LHCN-M2 (cell line): ENCODE measurements at places on chromosomes 11 and 22. TPM values are rescaled to one million over a fixed set of nuclear protein-coding genes. Genes with fewer than 3 reads are reported as not detected.

DNA sequence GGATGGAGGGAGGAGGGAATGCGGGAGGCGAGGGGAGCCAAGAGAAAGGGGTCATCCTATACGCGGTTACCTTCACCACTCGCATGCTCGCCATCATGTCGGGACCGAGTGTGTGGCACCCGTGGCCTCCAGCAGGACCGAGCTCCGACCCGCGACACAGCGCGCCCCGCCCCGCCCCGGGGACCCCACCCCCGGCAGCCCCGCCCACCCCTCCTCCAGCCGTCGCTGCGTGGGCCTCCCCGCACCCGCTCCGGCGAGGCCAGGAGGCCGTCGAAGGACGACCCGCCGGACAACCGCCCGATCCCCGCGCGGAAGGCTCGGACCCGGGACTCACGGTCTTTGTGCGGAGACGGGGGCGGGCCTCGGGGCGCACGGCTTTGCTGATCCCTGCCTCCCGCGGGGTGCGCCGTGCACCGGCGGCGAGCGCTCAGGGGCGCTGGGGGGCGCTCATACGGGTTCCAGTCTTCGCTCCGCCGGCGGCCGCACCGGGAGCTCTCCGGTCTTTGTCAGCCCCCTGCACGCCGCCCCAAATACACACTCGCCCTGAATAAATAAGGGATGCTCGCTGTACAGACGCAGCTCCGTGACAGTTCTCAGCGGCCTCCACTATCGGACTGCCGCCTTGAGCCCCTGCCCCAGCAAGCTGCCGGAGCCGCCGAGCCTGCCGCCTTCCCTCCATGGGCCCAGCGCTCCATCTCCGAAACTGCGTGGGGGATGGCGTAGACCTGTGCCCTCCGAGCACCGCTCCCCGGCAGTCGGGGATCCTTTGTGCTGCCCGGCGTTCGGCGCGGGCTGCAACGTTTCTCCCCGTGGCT, at the start of gene UBE2L6:
Gene UBE2L6 (minus strand): TSS at position 158 of the 815 bp plus-strand sequence. CDS start 61 bp downstream, at position 97.
- peak; percentile 39 for DNase-seq

GRCh38 chr11:70191495-70192140, 11.5 kb upstream of the FADD start:
- DNase-seq: no peak

DNA sequence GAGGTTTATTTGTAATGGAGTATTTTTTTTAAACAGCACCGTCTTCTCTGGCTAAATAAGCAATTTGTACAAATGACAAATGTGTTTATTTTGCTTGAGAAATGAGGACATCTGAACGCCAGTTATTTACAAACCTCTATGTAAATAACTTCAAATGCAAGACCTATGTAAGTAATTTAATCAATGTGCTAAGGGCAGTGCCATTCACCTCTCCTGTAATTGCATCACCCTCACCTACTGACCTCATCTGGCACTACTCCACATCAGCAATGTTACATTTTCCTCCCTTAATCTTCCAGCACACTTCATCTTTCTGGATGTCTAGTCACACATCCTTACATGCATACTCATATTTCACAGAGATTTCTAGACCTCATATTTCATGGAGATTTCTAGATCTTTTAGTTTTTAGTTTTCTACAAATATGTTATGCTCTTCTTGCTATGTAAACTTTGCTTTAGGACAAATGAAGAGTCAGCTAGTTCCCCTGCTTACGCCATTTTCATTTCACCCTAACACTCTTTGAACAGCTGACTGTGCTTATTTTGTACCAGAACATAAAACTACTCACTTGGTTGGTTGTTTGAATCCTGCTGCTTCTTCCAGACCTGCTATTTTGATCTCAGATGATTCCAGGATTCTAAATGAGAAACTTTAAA, 238.6 kb downstream of the GRM5 start:
- DNase-seq: no peak

DNA sequence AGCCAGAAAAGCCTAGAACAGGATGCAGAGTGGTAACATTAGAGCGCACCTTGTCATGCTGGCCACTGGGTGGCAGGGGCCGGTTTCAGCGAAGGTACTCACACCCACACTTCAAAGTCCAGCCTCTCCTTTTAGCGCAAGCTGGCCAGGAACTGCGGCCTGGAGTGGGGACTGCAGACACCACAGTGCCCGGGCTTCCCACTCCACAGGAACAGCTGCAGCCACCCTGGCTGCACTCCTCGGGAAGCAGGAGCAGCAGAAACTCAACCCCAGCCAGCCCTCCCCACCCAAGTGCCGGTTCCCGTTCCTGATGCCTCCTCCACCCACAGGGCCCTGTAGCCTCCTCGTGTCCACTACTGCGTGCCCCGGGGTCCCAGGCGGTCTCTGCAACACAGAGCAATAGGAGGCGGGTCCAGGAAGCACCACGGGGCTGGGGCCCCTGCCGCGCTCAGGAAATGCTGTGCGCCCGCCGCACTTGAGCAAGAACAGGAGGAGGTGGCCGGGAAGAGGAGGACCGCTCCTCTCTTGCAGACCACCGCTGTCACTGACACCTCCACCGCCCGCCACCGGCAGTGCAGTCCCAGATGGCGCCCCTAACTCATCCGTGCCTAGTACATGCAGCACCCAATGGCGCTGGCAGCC, 2.2 kb downstream of the RFPL2 start:
- DNase-seq: peak; percentile 32

- no peak for DNase-seq
Measured at GRCh38 chr11:124761301-124762104, 587 bp downstream of the ESAM start.

DNA sequence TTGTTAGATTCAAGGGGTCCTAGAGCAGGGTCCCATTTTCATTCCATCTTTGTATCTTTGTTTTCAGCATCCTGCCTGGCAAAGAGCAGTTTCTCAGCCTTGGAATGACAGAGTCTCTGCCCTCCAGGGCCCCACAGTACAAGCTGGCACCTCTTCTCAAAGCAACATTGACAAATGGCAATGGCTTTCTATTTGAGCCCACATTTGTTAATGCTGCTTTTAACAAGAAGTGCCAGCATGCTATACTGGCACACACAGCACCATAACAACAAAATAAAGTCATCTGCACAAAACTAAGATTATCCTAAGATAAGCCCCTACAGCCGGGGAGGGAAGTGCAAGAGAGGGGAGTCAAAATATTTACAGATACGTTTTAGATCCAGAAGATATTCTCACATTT, 309.7 kb upstream of the C11orf87 start:
- DNase-seq: no peak

DNA sequence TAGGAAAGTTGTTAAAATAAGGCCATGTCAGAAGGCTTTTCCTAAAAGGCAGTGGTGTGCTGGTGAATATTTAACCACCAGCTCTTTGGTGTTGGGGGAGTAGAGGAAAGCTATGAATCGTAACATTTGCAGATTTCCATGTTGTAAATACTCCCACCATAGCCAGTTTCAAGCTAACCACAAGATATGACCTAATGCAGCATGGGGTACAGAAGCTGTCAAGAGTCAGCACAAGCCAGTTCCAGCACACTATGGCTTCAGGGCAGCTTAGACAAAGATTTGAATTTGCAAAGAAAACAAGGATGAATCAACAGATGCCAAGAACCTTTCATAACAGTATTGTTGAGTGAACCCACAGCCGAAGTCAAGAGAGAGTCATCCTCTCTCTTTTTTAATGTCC, 40.0 kb downstream of the COMMD9 start:
- DNase-seq: peak; percentile 86

DNA sequence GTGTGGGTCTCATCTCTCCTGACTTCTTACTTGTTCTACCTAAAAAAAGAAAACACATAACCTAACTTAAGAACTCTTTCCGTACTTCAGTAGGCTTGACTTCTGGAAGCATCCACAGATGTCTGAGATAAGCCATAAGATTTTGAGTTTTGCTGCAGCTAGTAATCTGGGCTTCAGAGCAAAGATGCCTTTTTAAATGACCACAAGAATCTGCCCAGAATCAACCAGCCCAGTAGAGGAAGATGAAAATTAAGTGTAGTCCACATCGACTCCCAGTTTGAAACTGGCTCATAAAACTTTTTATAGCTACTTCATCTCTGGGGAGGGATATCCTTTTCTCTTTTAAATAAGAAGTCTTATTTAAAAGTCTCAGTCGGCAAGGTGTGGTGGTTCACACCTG, 10.7 kb downstream of the DENND5A start:
- DNase-seq: no peak

DNA sequence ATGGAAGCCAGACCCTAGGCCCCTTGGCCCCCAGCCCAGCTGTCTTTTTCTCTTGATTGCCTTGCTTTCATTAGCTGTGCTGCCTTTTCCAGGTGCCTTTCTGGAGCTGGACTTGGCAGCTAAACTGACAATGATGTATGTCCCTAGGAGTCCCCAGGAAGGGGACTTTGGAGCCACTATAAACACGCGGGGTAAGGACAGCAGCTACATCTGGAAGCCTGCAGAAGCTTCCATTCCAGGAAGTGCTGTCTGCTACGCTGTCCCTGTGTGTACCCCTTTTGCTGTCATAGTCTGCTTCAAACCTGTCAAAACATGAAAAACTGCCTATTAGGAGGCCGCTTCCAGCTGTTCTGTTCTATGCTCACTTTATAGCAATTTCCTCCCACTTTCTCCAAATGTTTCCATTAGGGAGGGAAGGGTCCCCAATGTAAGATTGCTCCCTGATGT, 153.3 kb upstream of the RAG2 start:
- no peak for DNase-seq

DNA sequence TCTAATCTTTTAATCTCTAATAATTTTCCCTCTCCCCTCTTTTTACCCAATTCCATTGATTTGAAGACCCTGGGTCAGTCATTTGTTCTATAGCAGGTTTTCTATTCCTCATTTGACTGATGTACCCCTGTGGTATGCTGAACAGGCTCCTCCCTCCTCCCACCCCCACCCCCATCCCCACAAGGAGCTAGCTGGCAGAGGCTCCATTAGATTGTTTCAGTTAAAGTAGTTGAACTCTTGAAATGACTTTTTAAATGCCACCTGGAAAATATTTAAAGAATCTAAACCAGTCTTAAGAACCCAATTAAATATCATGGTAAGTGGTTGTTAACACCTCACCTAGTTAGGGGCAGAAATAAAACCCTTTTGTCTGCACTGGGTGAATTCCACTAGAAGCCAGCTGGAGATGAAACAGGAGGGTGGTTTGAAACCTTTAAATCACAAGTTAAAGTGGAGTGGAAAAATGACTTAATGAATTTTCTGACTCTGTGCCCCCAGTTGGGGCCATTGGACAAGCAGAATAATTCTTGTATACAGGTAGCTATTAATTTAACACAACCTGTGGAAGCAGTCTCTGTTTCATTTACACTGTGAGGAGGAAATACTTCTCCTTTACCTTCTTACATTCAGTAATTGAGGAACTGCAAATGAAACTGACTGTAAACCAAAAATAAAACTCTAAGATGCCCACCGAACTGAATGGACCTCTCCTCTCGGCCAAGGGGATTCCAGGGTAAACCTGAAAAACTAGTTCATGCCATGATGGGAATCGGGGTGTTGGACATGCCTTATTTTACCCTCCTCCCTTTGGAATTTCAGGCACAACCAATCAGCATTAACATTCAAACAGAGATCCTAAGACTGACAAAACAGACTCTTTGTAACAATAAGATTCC, 30.7 kb downstream of the PRR5L start:
- no peak for DNase-seq

- peak; percentile 75 for DNase-seq
Measured at GRCh38 chr11:128174465-128175291, 412.7 kb downstream of the ETS1 start.

DNA sequence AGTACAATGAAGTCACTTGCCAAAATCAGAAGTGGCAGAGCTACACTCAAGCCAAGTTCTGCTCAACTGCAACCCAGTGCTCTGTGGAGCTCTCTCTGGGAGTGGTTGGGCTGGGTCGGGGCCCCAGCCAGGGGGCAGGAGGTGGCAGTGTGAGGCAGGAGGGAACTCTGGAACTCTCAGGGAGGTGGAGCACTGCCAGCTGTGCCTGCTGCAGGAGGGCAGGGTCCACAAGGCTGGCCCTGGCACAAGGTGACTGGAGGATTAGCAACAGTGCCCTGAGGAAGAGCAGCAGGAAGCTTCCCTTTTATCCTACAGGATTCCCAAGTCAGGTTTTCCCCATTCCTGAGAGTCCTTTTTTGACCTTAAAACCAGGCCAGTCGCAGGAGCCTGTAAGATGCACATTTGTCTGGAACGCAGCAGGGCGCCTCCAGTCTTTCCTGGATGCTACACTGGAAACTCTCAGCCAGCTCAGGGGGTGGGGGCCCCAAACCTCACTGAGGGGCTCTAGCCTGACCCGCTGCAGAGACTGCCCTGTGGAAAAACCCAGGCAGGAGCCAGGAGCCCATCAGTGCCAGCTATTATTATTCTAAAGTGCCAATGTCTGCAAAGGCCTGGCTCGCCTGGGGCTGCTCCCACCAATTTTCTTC, 31.8 kb downstream of the DKK3 start:
- DNase-seq: no peak

DNA sequence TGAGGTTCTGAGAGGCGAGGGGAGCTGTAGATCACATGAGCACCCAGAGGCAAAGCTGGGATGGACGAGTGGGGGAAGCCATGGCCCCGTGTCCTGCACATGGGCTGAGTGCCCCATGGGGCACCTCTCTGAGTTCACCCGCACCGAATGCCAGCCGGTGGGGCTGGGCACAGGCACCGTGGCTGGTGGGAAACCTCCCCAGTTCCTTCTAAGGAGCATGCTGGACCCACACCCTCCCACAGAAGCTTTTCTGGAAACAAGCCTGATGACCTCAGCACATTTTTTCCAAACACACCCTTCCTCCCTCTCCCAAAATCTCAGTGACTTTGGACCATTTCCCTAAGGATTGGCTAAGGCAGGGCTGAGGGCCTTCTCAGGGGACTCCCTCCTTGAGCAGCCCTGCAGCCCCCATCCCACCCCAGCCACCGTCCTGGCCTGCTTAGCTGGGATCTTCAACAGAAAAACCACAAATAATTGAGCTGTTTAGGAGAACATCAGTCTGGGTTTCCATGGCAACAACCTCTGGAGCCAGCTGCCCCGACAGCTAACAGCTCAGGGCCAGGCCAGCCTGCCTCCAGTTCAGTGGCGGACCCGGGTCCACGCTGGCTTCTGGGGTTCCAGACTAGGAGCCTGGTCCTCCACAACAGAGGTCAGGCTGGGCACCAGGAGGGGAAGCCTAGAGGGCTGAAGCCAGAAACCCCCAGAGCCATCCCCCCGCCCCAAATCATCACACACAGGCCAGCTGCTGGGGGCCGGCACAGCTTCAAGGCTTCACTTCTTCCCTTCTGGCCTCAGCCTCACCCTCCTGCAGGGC, 18.1 kb upstream of the LINC01488 start:
- peak; percentile 59 for DNase-seq

- DNase-seq: peak; percentile 97
Measured at GRCh38 chr22:30777587-30777986, 82.9 kb downstream of the OSBP2 start.

GRCh38 chr11:75568616-75569219, 6.7 kb downstream of the SERPINH1 start:
- DNase-seq: no peak

GRCh38 chr22:42780070-42780540, 59.4 kb upstream of the A4GALT start:
- peak; percentile 91 for DNase-seq

Gene SERPINH1
- total RNA-seq: 419 and 495 TPM in 2 replicates

Gene GP1BB
- 22.1 and 30.2 TPM in 2 replicates for total RNA-seq

Gene CASP5
- total RNA-seq: not detected in 2 replicates

Gene PRG2
- 0.06 TPM in 1 of 2 replicates, not detected in the other for total RNA-seq

Gene OR52R1
- total RNA-seq: not detected in 2 replicates

Gene PGA4
- 1.4 and 2.5 TPM in 2 replicates for total RNA-seq

Gene BLID
- total RNA-seq: 8.0 and 9.9 TPM in 2 replicates
